Daoy (cell line): ENCODE measurements at places on chromosomes 13 and 19. TPM values are rescaled to one million over a fixed set of nuclear protein-coding genes. Genes with fewer than 3 reads are reported as not detected.

GRCh38 chr13:46164661-46165060 is 17.3 kb downstream of the LCP1 start:
- no peak for DNase-seq

Gene ZNF606
- 13.5 and 15.7 TPM in 2 replicates for total RNA-seq

Gene C2CD4C
- 0.06 TPM in 1 of 2 replicates, not detected in the other for total RNA-seq

- peak; percentile 85 for DNase-seq
Measured at GRCh38 chr19:12952488-12953137, 4.4 kb downstream of the GADD45GIP1 start.

DNA sequence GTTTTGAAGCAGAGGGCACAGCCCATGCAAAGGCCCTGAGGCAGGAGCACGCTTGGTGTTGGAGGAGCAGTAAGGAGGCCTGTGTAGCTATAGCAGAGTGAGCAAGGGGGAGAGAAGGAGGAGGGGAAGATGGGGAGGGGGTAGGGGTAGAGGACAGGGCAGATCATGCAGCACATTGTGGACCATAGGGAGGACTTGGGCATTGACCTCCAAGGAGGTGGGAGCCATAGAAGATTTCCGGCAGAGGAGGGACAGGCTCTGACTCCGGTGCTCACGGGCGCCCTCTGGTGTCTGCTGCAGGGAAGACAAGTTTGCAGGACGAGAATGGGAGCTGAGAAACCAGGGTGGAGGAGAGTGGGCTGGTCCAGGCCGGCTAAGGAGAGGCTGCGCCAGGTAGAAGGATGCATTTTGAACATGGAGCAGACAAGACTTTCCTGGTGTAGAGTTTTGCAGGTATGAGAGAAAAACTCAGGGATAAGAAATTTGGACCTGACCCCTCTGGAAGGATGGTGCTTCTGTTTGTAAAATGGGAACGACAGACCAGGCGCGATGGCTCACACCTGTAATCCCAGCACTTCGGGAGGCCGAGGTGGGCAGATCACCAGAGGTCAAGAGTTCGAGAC is 13.7 kb upstream of the CREB3L3 start:
- peak; percentile 74 for DNase-seq

- DNase-seq, result peak; percentile 76
Measured at GRCh38 chr19:39409208-39410016, 2.8 kb downstream of the ZFP36 start.

Gene TEAD2
- total RNA-seq, result 29.0 and 31.0 TPM in 2 replicates

DNA sequence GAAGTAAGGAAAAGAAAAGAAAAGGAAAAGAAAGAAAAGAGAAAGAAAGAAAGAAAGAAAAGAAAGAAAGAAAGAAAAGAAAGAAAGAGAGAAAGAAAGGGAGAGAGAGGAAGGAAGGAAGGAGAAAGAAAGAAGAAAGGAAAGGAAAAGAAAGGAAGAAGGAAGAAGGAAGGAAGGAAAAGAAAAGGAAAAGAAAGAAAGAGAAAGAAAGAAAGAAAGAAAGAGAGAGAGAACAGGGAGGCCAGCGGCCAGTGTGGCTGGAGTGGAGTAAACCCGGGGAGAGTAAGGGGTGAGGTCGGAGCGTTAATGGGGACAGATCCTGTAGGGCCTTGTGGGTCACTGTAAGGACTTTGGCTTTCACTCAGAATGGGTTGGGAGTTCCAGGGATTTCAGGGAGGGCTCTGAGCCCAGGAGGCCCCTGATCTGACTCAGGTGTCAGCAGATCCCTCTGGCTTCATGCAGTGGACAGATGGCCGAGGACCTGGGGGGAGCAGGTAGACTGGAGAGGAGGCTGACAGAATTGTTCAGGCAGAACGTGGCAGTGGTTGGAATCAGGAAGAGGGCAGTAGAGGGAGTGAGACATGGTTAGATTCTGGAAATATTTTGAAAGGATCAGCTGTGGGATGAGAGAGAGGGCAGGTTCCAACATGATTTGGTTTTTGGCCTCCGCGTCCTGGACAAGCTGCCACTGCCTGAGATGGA is 19.8 kb upstream of the FXYD3 start:
- DNase-seq, result no peak

Gene ZNF724
- total RNA-seq, result 9.8 and 22.1 TPM in 2 replicates

DNA sequence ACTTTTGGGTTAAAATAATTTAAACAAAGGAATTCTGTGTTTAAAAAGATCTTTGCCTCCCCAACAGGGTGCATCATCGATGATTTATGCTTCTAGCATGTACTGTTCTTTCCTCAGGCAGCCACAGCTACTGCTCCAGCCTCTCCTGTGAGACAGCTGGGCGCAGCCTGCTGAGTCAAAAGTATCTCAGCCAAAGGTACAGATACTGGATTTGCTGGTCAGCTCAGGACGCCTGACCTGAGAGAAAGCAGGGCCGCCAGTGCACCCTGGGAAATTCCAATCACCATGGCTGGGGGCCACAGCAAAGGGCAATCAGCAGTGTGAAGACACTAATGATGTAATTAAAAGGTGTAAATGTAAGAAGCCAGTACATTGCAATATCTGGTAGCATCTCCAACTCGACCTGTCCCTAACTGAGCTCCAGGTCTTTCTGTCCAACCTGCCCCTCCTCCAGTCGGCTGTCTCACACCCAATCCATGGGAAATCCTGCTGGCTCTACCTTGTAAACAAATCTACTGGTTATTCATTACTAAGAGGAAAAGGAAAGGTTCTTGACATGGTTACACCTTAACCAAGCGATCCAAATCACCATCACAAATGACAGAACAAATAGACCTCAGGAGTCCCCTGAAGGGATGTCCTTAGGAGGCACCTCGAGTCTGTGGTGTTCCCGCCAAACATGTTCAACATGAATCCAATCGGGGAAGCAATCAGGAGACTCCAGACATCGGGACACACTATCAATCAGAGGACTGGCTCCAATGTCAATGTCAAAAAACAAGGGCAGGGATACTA is 7.3 kb downstream of the OPA3 start:
- DNase-seq, result peak; percentile 74

DNA sequence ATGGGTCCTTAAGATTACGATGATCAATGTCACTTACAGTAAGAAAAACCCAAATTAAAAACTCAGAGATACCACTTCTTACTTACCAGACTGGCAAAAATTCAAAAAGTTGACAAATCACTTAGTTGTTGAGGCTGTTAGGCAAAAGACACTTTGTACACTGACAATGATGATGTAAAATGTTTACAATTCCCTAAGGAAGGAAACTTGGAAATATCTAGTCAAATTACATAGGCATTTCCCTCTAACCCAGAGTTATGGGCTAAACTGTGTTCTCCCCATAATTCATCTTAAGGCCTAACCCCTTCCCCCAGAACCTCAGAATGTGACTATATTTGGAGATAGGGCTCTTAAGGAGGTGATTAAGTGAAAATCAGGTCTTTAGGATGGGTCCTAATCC is 12.0 kb downstream of the TGDS start:
- no peak for DNase-seq

DNA sequence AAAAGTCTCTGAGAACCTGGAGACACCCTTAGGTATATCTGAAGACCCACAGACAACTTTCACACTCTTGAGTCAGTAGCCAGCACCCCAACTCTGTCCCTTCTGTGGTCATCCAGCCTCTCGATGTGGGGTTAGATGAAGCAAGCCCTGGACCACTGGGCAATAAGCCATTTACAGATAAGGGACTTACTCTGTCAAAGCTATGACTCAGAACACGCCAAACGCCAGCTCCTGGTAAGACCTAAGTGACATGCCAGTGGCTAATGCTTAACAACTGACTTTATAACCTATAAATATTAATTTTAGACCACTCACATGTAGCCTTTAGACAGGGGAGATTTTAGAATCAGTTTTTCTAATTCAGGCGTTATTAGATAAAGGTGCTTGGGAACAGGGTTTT is 85.7 kb downstream of the SHISA2 start:
- DNase-seq, result peak; percentile 70

DNA sequence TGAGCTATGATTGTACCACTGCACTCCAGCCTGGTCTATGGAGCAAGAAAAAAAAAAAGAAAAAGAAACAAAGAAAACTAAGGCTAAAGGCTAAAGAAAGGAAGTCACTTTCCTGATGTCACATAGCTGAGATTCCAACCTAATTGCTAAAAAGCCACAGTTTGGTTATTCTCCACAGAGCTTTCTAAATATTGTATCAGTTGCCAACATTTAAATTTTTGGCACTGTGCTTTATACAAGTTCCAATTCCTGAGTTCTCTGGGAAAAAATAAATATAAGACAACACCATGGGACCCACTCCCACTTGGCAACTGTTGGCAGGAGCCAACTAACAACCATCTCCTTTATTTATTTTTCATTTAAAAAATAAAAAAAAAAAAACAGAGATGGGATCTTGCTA is 11.2 kb upstream of the LYPD3 start:
- peak; percentile 48 for DNase-seq

Gene KCNC3
- total RNA-seq, result 0.06 and 0.15 TPM in 2 replicates

GRCh38 chr19:38060331-38060730 is 153.3 kb downstream of the SIPA1L3 start:
- DNase-seq, result no peak

Gene TPGS1
- total RNA-seq, result 54.9 and 58.9 TPM in 2 replicates
